Hair follicular keratinocyte (primary cell): ENCODE measurements at places on chromosomes 7 and 10. TPM values are rescaled to one million over a fixed set of nuclear protein-coding genes. Genes with fewer than 3 reads are reported as not detected.

Gene RELN
- not detected in 2 replicates for total RNA-seq

Gene IFRD1
- 22.0 and 34.3 TPM in 2 replicates for total RNA-seq

Gene RADIL
- not detected in 2 replicates for total RNA-seq

Gene PAPSS2
- 3.1 and 4.4 TPM in 2 replicates for total RNA-seq

Gene BZW2
- total RNA-seq, result 103 and 142 TPM in 2 replicates

Gene TMEM270
- total RNA-seq, result not detected in 2 replicates

Gene SRGN
- total RNA-seq, result 0.86 and 5.2 TPM in 2 replicates

Gene FGFR2
- 14.7 and 24.7 TPM in 2 replicates for total RNA-seq

Gene RAB19
- 0.15 TPM in 1 of 2 replicates, not detected in the other for total RNA-seq

Gene FAM25G
- total RNA-seq, result 15.6 and 21.2 TPM in 2 replicates

Gene CPA1
- total RNA-seq, result not detected in 2 replicates

Gene SPDYE8
- total RNA-seq, result not detected in 2 replicates

Gene AKR1C2
- 7.4 and 10.0 TPM in 2 replicates for total RNA-seq

Gene ZNF783
- total RNA-seq, result 5.2 and 6.1 TPM in 2 replicates

Gene ZWINT
- 16.9 and 54.8 TPM in 2 replicates for total RNA-seq

Gene ATG9B
- 0.04 and 0.08 TPM in 2 replicates for total RNA-seq

Gene ANKRD2
- 1.0 and 3.0 TPM in 2 replicates for total RNA-seq

Gene PDZD8
- 30.1 and 30.6 TPM in 2 replicates for total RNA-seq

Gene VAX1
- not detected in 2 replicates for total RNA-seq

Gene HECW1
- 0.04 TPM in 1 of 2 replicates, not detected in the other for total RNA-seq

Gene OR9A2
- not detected in 2 replicates for total RNA-seq

Gene GPR15LG
- total RNA-seq, result 0.99 TPM in 1 of 2 replicates, not detected in the other

Gene TMEM184A
- 0.34 and 0.39 TPM in 2 replicates for total RNA-seq

Gene GNG11
- 1.2 and 1.7 TPM in 2 replicates for total RNA-seq

Gene ANXA8
- 161 and 275 TPM in 2 replicates for total RNA-seq

Gene TCTN3
- 30.2 and 34.5 TPM in 2 replicates for total RNA-seq

Gene TDRD1
- 0.31 and 0.76 TPM in 2 replicates for total RNA-seq

Gene ENTPD1
- not detected in 2 replicates for total RNA-seq

Gene PRLHR
- total RNA-seq, result not detected in 2 replicates

Gene MGMT
- 39.8 and 47.1 TPM in 2 replicates for total RNA-seq

Gene AUTS2
- total RNA-seq, result 3.7 and 15.0 TPM in 2 replicates

Gene AMZ1
- total RNA-seq, result under 0.01 and 0.04 TPM in 2 replicates

Gene ITPRID1
- not detected in 2 replicates for total RNA-seq

Gene DPYSL4
- 0.94 and 0.99 TPM in 2 replicates for total RNA-seq

Gene SPDYE2
- total RNA-seq, result not detected in 2 replicates

Gene CCDC172
- not detected in 2 replicates for total RNA-seq

Gene GARIN1A
- total RNA-seq, result not detected in 2 replicates

Gene FRA10AC1
- 3.7 and 6.0 TPM in 2 replicates for total RNA-seq

Gene GRM3
- not detected in 2 replicates for total RNA-seq

Gene NYAP1
- total RNA-seq, result 4.3 and 4.8 TPM in 2 replicates

Gene TAS2R5
- total RNA-seq, result 0.62 TPM in 1 of 2 replicates, not detected in the other

Gene CHRM2
- not detected in 2 replicates for total RNA-seq

Gene MYPN
- 0.08 TPM in 1 of 2 replicates, not detected in the other for total RNA-seq

Gene FAS
- total RNA-seq, result 24.7 and 25.5 TPM in 2 replicates

Gene GIMAP8
- total RNA-seq, result 0.19 TPM in 1 of 2 replicates, not detected in the other

Gene SYPL1
- 90.2 and 92.2 TPM in 2 replicates for total RNA-seq

Gene CFAP70
- 0.46 and 0.55 TPM in 2 replicates for total RNA-seq
